ENCODE measurements at places on chromosomes 7 and 10.

DNA sequence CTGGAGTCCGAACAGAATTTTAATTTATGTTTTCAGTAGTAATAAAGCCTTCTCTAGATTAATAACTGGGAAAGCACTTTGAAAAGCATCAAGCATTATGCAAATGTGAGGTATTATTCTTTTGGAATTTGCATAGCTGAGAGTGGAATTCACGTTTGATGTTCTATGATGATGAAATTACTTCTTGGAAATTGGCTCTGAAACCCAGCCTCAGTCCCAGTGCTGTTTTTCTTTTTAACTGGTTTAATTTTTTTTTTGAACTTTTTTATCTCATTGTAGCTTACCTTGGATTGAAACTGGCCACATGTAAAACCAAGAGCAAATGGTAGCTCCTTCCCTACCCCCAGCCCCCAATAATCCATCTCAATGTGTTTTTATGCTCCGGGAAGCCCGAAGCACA lies 1.2 kb downstream of the TBXAS1 start:
- DNase-seq = no peak

DNA sequence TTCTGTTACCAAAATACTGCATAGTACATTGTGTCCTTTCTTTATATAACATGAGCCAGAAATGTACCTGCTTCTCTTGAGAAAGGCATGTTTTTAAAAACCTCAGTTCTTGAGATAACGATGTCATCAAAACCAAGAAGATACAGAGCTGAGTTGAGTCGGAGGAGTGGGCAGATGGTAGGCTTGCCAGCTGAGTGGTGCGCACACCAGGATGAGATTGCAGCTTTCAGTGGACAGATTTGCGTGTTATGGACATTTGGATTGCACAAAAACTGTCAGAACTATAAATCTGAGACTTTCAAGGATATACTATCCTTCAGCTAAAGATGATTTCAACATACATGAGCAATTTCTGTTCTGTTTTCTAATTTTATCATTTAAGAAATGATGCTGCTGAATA lies 25.0 kb downstream of the PRKAR2B start:
- no peak for DNase-seq

DNA sequence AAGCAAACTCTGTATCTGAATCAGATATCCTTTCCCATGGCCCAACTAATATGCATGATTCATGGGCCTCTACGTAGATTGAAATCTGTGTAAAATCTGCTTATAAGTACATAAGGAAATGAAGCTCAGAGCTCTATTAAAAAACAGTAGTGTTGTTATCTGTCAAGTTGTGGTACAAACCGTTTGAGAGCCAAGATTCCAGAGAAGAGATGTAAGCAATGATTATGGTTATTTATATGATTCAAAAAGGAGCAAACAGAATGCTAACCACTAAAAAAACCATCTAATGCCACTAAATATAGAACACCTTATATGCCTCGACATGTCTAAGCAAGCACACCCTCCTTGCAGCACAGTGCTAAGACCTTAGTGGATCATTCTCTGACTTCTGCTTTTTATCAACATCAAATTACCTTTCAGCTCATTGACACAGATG lies 26.6 kb downstream of the RPP38 start:
- DNase-seq = no peak

DNA sequence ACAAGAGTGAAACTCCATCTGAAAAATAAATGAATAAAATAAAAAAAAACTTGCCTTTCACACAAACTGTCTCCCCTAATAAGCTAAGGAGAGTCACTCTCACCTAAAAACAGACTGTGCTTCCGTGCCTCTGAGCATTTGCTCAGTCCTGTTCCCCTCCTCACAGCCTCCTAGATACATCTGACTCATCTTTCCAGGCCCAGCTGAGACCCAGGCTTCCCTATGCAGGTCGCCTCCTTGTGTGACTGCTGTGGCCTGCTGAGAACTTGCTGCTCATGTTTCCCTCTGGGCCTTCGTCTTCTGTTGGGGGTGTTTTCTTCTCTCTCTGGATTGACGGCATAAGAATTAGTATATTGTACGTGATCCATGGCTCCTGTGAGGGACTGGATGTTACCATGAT lies 777.7 kb downstream of the LRMDA start:
- no peak for DNase-seq

DNA sequence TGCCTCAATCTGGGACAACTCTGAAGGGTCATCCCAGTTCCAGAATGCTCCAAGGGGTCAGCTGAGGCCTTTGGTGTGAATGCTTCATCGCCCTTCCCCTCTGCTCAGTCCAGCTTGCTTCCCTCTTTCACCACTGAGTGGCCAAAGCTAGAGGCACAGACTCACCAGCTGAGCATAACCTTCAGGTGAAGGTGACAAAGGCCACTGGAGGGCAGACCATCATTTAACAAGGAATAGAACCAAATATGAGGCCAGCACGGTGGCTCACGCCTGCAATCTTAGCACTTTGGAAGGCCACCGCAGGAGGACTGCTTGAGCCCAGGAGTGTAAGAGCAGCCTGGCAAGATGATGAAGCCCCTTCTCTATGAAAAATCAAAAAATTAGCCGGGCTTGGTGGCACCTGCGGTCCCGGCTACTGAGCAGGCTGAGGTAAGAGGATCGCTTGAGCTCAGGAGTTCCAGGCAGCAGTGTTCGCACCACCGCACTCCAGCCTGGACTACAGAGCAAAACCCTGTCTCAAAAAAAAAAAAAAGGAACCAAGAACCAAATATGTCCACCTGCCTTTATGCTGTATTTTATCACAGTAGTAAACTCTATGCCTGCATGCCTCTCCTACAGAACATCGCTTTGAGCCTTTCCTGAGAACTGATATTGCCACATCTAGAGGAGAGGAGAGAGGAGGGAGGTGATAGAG lies 13.4 kb downstream of the PRKAG2 start:
- no peak for DNase-seq

- DNase-seq = no peak
These were observed 22.5 kb upstream of the ADRB1 start for GRCh38 chr10:114021154-114021553.

- DNase-seq = no peak
These were observed 33.7 kb downstream of the ANKIB1 start for GRCh38 chr7:92279396-92280031.

DNA sequence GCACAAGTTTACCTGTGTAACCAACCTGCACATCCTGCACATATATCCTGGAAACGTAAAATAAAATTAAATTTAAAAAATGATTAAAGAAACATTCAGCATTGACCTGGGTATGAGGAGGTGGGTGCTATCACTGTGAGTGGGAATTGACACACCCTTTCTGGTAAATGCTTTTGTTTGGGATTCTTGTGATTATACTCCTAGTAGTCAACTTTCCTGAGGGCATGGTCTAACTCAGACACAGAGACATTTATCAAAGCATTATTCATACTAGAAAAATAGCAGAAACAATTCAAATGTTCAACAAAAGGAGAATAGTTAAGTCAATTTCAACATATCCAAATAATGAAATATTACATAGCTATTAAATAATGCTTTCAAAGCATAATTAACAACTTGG lies 44.2 kb downstream of the CNNM2 start:
- DNase-seq = no peak

- DNase-seq = no peak
These were observed 30.0 kb upstream of the KLHL7 start for GRCh38 chr7:23075571-23075970.

DNA sequence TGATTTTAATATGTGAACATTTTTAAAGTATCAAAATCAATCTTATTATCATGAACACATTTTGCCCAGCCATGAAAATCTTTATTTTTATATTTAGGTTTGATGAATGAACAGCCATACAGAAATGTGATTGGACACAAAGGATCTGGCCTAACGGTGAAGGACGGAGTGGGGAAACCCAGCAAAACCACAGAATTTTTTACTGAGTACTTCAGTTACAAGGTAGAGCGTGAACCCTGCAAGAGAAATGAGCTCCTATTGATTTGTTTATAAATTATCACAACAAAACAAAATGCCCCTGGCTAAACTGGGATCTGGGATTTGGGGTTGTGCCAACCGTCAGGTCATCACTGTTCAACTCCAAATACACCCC lies 118.8 kb downstream of the JAZF1 start:
- no peak for DNase-seq

DNA sequence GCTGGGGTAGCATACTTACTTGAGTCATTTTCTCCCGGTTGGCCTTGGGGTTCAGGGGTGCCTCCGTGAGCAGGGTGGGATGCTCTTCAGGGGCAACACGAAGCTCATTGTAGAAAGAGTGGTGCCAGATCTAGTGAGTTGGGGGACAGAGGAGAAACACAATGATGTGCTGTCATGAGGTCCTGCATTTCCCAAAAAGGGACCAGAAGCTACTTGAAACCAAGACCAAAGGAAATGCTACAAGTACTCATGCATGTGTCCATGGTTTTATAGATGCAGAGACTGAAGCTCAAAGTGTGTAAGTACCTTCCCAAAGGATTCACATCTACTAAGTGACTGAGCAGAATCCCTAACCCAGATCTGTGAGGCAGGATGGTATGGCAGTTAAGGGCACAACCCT lies 8.8 kb downstream of the ACTA2 start:
- no peak for DNase-seq

DNA sequence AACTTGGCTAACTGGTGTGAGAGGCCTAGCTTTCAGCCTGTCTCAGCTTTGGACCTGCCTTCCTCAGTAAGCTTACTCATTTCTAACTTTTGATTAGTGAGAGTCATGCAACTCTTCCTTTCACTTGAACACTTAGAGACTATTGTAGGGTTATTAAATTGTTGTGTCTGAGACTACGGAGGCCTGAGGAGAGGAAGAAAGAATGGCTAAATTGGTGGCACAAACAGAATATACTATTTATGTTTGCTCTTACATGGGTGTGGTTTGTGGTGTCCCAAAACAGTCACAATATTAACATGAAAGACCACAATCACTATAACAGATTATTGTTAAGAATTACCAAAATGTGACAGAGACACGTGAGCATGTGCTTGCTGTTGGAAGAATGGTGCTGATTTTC lies 82.1 kb downstream of the TRIM24 start:
- DNase-seq = no peak

Data from right atrium auricular region (tissue), 2 donors.